Liver (tissue), 10 donors: ENCODE measurements at places on chromosomes 3 and 15.
A peak's percentile ranks its signal among the peaks of the same experiment; 100 is the strongest.

- no peak for DNase-seq
These were observed 64.3 kb downstream of the OXSM start for GRCh38 chr3:25854214-25854613.

GRCh38 chr15:73175382-73175781 is 123.1 kb downstream of the NEO1 start:
- DNase-seq: no peak

GRCh38 chr3:125443923-125444322 is 68.8 kb upstream of the ZNF148 start:
- DNase-seq: no peak

GRCh38 chr3:158463556-158463955 is 107.4 kb upstream of the MLF1 start:
- DNase-seq: no peak

GRCh38 chr3:49772703-49773102 is 13.6 kb downstream of the IP6K1 start:
- DNase-seq: no peak

DNA sequence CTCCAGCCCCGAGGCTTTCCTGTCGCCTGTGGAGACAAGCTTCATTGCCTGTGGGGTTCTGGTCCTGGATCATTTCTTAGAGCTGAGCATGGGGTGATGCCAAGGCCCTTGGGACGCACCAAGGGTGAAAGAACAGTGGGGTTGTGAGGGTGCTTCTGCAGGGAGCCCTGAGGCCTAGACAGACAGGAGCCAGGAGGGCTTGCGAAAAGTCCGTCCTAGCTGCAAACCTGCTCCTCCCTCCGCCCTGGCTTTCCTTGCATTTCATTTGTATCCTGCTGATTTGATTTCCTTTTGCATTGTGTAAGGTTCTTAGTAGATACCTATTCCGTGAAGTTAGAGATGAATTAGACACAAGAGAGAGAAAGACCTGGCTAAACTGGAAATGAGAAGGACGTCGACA is 286.9 kb upstream of the C2CD4B start:
- no peak for DNase-seq

GRCh38 chr3:127628788-127629466 is at the start of gene PODXL2:
TSS of gene PODXL2 (plus strand) at chr3:127629185. CDS start at chr3:127629220, 35 bp downstream.
- DNase-seq: peak; percentile 49

- DNase-seq: no peak
These were observed 38.3 kb upstream of the ARHGEF3 start for GRCh38 chr3:56839784-56840715.

- DNase-seq: no peak
These were observed 405.1 kb downstream of the LSAMP start for GRCh38 chr3:116040152-116040551.

GRCh38 chr15:70835841-70836240 is 18.1 kb downstream of the LARP6 start:
- no peak for DNase-seq
